Activated CD8-positive, alpha-beta T cell treated with anti-CD3 and anti-CD28 coated beads, Interleukin-2, amount 10 ng/mL, durations not matched to agents 7 days and 5 days (primary cell): ENCODE measurements at places on chromosomes 4 and X.

DNA sequence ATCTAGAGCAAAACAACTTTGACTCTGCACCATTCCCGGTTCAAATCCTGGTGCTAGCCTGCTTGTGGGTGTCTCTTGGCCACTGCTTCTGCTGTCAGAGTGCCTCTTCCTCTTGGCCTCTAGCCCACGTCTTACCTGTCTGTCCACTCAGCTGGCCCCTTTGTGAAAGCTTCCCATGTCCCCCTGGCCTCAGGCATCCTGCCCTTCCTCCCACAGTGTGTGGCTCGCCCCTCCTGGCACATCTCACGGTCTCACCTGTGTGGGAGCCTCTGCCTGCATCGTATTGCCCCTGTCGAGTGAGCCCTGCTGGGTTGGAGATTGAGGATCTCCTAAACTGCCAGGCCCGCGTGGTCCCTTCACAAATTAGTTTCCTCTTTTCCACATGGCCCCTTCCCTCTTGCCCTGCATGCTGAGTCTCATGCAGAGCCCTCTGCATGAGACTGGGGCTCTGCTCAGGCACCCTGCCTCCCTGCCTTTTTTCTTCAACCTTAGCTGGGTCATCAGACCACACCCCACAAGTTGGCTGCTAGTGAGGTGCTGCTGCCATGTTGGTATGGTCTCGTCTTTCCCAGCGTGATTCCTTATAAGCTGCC lies 53.7 kb upstream of the TADA2B start:
- H3K27me3 ChIP-seq = no peaks in the 10 kb centered on the region
- no peak overlapping the region for H3K4me3 ChIP-seq
- H3K36me3 ChIP-seq = peaks cover 28% of the 10 kb centered on the region
- peaks cover 73% of the 10 kb centered on the region for H3K4me1 ChIP-seq
- no peak overlapping the region for H3K27ac ChIP-seq

DNA sequence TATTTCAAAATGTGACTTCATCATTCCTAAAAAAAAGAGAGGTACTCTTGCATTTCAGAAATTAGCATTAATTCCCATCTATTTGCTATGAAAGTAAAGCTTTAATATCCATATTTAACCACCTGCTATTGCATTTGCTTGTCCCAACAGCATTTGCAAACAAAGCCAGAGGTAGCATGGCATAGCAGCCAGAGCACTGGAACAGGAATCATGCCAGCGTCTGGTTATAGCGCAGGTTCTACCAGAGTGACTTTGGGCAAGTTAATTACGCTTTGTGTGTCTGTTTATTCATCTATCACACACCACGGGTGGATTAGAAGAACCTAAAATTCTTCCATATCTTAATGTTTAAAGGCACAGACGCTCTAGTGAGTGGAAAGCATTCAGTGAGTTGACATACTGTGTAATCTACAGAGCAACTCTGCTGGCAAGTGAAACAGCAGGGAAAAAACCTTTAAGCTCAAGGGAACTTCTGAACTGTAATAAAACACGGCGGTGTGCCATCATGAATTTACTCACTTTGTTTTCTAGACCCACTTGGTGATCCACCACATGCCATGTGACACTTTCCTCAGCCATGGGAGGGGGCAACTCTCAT lies 76.6 kb upstream of the QRFPR start:
- H3K4me3 ChIP-seq = no peak overlapping the region
- H3K36me3 ChIP-seq = no peaks in the 10 kb centered on the region
- no peaks in the 10 kb centered on the region for H3K4me1 ChIP-seq
- H3K27ac ChIP-seq = no peak overlapping the region
- DNase-seq = no peak
- H3K27me3 ChIP-seq = peaks cover 29% of the 10 kb centered on the region

- H3K36me3 ChIP-seq = peaks cover 29% of the 10 kb centered on the region
- peaks cover 17% of the 10 kb centered on the region for H3K4me1 ChIP-seq
- H3K4me3 ChIP-seq = no peak overlapping the region
- DNase-seq = no peak
- no peak overlapping the region for H3K27ac ChIP-seq
These were observed 84.2 kb downstream of the GPR143 start for GRCh38 chrX:9681422-9681821.

- H3K4me1 ChIP-seq = no peaks in the 10 kb centered on the region
- H3K36me3 ChIP-seq = no peaks in the 10 kb centered on the region
- H3K27ac ChIP-seq = no peak overlapping the region
- H3K4me3 ChIP-seq = no peak overlapping the region
- H3K27me3 ChIP-seq = no peaks in the 10 kb centered on the region
These were observed 61.2 kb upstream of the TSPAN7 start for GRCh38 chrX:38500141-38500540.
